ENCODE measurements at places on chromosomes 3 and 15.

GRCh38 chr3:148990236-148990635 is 1.1 kb upstream of the GYG1 start:
- DNase-seq: no peak

DNA sequence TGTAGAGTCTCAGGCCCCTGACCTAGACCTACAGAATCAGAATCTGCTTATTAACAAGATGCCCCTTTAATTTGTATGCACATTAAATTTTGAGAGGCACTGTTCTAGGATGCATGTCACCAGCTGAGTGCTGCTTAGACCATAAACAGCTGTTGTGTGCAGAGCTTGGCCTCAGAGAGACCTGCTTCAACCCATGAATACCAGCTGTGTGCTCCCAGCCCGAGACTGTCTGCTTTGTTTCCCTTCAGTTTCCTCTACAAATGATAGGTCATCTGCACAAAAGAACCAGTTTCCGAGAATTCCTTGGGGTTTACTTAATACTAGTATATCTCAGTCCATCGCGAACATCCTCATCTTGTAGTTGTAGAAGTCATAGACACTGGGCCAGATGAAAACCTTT is 158.5 kb upstream of the PFN2 start:
- no peak for DNase-seq

DNA sequence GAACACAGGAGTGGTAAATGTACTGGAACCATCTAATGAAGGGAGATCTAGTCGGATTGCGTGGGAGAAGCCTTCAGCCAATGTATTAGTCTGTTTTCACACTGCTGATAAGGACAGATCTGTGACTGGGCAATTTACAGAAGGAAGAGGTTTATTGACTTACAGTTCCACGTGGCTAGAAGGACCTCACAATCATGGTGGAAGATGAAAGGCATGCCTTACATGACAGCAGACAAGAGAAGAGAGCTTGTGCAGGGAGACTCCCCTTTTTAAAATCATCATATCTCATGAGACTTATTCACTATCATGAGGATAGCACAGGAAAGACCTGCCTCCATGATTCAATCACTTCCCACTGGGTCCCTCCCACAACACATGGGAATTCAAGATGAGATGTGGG is 17.0 kb downstream of the HRG start:
- no peak for DNase-seq

- DNase-seq: no peak
Observed at GRCh38 chr3:156720826-156721225, 46.4 kb downstream of the TIPARP start.

DNA sequence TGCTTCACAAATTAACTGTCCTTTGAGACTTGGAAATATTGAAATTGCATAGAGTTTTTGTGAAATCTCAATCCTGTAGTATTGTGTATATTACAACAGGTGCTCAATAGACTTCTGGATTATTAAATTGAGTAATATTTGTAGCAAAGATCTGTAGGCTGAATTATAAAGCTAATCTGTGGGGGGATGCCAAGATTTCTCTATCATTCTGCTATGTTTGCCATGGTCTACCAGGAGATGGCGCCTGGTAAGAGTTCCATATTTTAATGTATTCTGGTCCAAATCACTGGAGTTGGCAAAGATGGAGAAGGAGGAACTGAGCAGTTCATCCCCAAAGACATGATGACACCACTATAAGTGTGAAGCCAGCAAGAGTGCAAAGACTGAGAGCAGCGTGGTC is 340.9 kb upstream of the TPRG1 start:
- no peak for DNase-seq
